ENCODE measurements at places on chromosomes 3 and 15.

GRCh38 chr3:3699816-3700633 lies 99.2 kb upstream of the LRRN1 start:
- no peak for DNase-seq

DNA sequence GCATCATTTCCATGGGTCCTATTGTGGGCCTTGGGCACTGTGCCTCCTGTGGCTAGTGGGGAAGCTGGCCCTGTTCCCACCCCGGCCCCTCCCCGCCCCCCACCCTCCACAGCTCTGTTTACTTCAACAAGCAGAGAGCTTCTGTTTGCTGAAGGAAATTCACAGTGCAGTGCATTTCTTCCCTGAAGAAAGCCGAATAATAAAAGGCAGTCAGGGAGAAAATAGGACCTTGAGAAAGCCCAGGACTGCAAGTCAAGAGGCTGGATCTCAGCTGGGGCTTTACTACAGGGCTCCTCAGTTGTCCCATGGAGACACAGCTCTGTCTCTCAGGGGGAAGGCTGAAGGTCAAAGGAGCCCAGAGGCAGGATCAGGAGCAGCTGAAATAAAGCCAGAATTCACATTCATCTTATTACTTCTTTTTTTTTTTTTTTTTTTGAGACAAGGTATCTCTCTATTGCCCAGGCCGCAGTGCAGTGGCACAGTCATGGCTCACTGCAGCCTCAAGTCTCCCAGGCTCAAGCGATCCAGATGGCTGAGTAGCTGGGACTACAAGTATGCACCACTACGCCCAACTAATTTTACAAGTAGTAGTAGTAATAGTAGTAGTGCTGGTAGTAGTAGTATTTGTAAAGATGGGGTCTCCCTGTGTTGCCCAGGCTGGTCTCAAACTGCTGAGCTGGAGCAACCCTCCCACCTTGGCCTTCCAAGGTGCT lies 33.0 kb upstream of the LACTB start:
- no peak for DNase-seq

DNA sequence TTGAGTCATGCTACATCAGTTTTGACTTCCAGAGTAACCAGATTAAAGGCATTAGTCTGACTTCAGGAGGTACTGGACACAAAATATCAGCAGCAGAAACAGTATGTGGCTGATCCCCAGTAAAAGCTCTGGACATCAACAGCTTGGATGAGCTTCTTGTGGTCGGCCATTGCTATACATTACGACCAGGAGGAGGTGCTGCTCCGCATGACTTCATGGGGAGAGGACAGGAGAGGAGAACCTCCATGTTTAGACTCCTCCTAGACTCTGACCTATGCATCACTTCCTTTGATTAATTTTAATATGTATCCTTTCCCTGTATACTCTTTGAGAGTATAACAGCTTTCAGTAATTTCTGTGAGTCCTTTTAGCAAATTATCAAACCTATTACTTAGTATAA lies 285.6 kb upstream of the ARHGEF26 start:
- DNase-seq: no peak

- no peak for DNase-seq
Observed at GRCh38 chr15:49232236-49232806, 62.3 kb downstream of the GALK2 start.

DNA sequence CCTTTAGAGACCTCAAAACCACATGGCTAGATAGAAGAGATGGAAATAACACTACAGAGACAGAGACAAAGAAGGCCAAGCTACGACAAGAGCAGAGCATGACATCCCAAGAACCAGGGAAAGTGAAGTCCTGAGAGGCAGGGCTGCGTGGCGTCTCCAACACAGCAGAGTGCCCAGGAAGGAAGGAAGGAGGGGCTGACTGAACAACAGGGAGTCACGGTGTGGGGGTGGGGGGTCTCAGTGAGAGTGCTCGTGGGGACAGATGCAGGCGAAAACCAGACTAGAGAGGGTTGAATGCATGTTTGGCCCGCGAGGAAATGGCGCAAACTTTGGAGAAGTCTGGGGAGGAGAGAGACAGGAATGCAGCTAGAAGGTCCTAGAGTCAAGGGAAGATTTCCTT lies 44.0 kb downstream of the ADAMTS17 start:
- DNase-seq: no peak

DNA sequence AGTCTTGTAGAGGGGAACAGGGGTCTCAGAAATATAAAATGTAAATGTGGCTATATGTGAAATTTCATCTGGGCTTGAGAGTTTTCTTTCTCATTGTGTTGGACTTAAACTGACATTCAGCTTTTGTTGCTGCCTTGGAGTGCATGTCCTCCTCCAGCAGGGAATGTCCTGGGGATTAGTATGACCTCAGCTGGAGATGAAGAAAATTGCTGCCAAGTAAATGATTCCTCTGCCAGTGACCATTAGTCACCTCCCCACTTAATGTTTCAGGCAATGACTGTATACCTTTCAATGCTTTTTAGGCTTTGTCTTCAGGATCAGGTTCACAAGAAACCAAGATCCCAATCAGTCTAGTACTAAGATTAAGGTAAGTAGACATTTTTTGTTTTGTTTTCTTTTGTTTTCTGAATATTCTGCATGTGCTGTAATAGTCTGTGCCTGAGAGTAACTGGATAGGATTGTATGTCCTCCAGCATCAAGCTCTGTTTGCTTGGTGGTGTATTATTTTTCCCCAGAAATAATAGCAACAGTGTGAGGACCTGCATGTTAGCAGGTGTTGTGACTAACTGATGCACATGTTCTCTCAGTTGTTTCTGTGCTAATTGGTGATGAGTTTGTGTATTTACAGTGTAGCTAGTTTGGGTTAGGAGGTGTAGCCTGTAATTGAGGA lies 18.1 kb upstream of the SLC22A13 start:
- DNase-seq: no peak

DNA sequence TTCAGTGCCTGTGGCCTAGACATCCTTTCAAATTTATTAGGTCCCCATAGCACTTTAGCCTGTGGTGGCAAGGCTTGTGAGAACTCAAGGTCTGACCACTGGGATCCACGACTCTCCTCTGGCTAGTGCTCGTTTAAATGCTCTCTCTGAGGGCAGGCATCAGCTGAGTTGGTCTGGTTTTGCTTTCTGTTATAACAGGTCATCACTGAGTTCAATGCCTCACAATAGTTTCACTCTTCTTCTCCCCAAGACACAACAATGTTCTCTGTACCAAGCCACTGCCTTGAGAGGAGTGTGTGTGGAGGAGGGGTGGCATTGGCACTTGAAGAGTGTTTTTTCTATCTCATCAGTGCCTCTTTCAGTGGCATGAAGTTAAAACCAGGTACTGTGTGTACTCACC lies 7.6 kb downstream of the OR5K4 start:
- DNase-seq: no peak

- DNase-seq: peak; percentile 68
Observed at GRCh38 chr3:9503283-9503682, 50.3 kb downstream of the LHFPL4 start.

DNA sequence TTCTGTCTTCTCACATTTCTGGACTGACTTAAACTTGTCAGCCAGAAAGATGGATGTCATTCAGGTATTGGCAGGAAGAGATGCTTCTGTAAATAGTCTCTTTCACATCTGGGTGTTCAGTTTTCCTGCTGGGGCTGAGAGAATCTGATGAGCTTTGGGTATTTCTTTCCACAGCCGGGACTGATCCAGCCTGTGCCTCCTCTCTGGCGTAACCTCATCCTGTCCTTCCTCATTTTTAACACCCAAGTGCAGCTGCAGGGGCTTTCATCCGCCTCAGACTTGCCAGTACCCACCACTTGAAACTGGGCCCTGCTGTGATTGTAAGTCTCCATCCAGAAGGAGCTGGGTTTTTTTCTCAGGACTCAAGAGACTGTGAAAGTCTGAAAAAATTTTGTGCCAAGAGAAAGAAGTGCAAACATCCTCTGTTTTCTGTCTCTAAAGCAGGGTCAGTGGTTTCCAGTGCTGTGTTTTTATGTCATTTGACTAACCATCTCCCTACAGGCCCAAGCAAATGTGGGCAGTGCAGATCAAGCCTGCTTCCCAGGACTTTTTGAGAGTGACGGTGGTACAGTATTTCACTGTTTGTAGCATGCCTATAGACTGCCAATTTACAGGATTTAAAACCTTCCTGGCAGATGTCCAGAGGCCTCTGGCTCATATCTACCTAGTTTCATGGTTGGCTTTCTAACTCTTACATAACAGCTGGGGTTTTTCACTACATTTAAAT lies 342.7 kb downstream of the PTPRG start:
- no peak for DNase-seq

DNA sequence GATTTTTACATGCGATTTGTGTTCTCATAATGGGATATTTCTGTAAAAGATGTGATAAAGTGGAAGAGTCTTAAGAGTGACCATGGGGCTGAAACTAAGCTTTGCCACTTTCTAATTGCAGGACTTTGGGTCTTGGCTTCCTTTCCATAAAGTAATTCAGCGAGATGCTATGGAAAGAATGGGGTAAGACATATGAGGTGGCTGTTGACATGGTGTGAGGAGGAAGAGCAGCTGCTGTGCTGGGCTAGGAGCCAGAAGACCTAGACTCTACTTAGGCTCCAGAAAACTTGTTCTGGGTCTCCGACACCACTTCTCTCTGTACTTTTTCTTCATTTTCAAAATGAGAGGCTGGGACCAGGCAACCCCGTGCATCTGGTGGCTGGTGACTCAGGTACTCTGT lies 654.5 kb upstream of the CFAP20DC start:
- no peak for DNase-seq

DNA sequence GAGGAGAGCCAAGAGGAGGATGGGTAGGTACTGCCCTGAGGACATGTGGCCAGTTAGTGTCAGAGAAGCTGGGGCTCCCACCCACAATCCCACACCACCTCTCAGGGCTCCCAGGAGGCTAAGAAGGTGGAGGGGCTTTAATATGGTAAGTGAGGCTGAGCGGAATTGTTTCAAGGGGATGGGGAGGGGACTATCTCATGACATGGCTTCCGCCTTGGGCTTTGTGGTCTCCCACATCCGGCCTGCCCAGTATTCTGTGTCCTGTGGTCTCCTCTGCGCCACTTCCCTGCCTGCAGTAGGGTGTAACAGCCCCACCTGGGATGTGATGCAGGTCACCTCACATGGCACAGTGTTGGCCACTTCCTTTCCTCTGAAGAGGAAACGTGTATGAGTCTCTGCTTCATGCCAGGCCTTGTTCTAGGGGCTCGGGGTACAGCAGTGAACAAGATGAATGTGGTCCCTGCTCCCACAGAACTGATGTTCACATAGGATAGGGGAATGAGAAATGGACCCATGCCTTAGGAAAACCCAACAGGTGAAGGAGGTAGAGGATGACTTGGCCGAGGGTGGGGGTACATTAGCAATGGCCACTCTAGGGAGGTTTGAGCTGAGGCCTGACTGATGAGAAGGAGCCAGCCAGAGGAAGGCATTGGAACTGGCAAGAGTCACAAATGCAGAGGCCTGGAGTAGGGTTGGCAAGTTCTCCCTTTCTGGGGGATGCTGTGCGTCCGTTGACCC lies 3.2 kb downstream of the NEIL1 start:
- DNase-seq: peak; percentile 43

DNA sequence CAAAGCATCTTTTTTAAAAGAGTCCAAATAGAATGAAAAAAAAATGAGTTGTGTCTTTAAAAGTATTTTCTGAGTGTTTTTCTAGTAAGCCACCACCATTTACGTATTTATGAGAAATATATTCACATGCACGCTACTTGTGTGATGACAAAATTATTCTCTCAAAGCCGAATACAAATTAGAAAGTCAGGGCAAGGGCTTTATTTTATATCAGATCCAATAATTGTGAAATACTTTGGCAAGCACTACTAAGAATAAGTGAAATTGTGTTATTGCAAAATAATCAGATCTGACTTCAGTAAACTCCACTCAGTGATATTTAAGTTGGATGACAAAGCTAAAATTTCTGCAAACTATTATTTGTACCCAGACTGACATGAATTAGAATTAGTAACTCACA lies 589.3 kb upstream of the KCNMB2 start:
- DNase-seq: no peak

- DNase-seq: no peak
Observed at GRCh38 chr3:46848271-46849044, 14.8 kb downstream of the MYL3 start.

DNA sequence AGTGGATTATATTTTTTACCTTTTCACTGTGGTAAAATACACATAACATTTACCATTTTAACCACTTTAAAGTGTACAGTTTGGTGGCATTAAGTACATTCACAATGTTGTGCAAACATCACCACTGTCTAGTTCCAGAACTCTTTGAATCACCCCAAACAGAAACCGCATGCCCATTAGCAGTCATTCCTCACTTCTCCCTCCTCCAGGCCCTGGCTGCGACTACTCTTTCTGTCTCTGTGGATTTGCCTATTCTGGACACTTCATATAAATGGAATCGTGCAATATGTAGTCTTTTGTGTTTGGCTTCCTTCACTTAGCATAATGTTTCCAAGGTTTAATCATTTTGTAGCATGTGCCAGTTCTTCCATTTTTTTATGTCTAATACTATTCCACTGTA lies 409.8 kb downstream of the NTRK3 start:
- DNase-seq: no peak

- peak; percentile 36 for DNase-seq
Observed at GRCh38 chr3:32420126-32421038, 28.7 kb downstream of the CMTM7 start.

DNA sequence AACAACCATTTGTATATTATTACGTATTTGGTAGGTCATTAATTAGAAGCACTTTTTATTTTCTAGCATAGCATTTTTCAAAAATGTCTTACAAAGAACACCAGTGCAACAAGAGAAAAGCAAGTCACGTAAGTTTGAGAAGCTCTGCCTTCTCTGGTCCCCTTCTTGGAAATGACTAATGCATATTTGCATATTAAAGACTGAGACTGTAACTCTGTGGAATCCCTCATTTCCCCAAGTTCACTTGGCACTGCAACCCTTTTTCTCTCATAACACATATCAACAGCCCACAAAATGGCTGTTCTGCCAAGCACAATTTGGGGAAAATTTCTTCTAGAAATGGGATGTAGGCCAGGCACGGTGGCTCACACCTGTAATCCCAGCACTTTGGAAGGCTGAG lies 176.3 kb downstream of the ERC2 start:
- DNase-seq: no peak

- no peak for DNase-seq
Observed at GRCh38 chr3:18649666-18650363, 224.7 kb upstream of the SATB1 start.

DNA sequence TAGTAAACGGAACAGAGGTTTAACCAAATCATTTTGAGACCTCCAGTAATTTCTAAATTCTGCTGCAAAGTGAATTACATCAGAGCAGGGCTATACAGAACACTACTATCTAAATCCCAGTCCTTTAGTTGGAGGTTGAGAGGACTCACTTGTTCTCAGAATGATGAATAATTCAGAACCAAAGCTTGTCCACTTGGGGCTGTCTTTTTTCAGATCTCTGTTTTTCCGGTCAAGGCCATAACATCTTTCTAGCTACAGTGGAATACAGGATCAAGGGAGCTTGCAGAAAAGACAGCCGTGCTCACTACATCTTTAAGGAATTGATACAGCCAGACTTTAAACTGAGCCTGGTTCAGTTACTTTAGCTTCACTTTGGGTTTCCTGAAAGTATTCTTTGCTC lies 194.5 kb downstream of the EFHB start:
- no peak for DNase-seq

Data from activated CD8-positive, alpha-beta memory T cell treated with anti-CD3 and anti-CD28 coated beads, Interleukin-2, amount 50 U/mL, for 4 hours (primary cell).